ENCODE measurements at places on chromosomes 4 and X. TPM values are rescaled to one million over a fixed set of nuclear protein-coding genes. Genes with fewer than 3 reads are reported as not detected.

DNA sequence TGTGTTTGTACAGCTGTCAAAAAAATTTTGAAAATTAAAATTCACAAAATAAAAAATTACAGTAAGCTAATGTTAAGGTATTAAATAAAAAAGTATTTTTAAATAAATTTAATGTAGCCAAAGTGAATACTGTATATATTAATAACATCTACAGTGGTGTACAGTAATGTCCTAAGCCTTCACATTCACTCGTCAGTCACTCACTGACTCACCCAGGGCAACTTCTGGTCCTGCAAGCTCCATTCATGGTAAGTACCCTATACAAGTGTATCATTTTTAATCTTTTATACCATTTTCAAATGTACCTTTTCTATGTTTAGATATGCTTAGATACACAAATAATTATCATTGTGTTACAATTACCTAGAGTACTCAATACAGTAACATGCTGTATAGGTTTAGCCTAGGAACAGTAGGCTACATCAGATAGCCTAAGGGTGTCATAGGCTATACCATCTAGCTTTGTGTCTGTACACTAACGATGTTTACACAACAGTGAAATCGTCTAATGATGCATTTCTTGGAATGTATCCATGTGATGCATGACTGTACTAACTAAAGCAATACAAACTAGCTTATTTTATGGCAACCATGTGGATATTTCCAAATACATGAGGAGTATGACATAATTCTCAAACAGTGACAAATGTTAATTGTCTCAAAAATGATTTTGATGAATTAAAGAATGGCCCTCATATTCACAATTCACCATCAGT is 13.7 kb downstream of the DDX60 start:
- DNase-seq: no peak

GRCh38 chr4:74631338-74631737 is 163.0 kb downstream of the BTC start:
- no peak for DNase-seq

DNA sequence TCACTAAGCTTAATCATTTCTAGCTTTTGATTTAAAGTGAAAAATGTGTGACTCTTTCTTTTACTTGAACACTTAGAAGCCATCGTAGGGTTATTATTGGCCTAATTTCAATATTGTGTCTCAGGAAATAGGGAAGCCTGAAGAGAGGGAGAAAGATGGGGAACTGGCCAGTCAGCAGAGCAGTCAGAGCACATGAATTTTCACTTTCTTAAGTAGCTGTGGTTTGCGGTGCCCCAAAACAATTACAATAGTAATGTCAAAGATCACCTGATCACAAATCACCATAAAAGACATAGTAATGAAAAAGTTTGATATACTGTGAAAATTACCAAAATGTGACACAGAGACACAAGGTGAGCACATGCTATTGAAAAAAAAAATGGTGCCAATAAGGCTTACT is 45.5 kb downstream of the CENPC start:
- no peak for DNase-seq

- DNase-seq: no peak
Measured at GRCh38 chrX:17160975-17161374, 214.0 kb upstream of the NHS start.

- DNase-seq: no peak
Measured at GRCh38 chr4:89071311-89071710, 14.3 kb upstream of the FAM13A start.

- no peak for DNase-seq
Measured at GRCh38 chrX:95152810-95153209, 1478.8 kb downstream of the FAM133A start.

DNA sequence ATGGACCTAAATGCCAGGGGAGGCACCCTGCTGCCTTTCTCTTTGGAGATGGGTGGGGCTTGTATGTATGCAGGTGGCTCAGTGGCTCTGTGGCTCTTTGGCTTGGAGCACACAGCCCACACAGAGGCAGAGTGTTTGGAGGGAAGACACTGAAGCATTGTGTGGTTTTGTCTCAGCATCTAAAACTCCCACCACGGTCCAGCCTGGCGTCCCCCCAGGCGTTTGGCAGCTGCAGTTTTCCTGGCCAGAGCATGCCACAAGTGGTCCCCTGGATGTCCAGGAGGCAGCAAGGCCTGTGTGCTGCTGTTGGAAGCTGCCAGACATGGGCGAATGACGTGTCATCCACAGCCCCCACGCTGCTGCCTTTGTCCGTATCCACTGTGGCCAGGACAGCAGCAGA is 32.2 kb upstream of the PSAPL1 start:
- DNase-seq: no peak

DGAT2L6 gene
- total RNA-seq: not detected

ARX gene
- total RNA-seq: 0.07 TPM

SMIM10 gene
- total RNA-seq: 2.0 TPM

SRPX2 gene
- 1.4 TPM for total RNA-seq

GC gene
- total RNA-seq: 1.0 TPM

Measured in endodermal cell (in vitro differentiated cells).